ENCODE measurements at places on chromosomes 3 and 15. TPM values are rescaled to one million over a fixed set of nuclear protein-coding genes. Genes with fewer than 3 reads are reported as not detected.

The VGLL3 gene
- 11.7 TPM for total RNA-seq

The TNFAIP8L3 gene
- total RNA-seq = 4.8 TPM

The SLC6A11 gene
- 0.95 TPM for total RNA-seq

The KCNAB1 gene
- total RNA-seq = not detected

The TERB2 gene
- not detected for total RNA-seq

The FAM43A gene
- 40.0 TPM for total RNA-seq

DNA sequence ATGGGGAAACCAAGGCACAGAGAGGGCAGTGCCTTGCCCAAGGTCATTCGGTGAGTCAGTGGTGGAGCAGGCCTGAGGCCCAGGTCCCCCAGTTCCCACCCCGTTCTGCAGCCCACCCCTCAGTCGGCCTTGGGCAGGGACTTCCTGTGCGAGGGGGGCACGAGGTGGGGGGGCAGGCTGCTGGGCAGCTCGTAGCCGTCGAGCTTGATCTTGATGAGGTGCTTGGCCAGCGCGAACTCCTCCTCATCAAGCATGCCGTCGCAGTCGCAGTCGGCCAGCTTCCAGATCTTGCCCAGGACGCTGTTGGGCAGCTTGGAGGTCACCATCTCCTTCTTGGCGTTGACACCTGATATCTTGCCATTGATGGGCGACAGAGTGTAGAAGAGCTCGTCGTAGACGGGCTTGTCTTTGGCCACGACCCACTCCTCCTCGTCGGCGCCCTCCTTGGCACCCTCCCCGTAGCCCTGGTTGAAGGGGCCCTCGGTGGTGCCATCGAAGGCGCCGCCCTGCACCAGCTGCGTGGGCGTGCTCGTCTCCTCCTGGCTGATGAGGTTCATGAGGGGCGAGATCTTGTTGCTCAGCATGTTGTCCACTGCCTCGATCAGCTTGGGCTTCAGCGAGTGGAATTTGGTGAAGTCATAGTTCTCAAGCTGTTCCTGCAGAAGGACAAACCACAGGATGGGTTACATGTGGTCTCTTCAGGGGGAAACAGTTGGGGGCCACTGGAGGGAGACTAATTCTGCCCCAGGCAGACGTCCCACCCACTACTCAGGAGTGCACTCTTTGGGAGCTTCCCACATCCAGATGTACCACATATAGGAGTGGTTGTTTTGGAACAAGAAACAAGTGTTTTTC, 6.9 kb upstream of the SPTBN5 start:
- no peak for DNase-seq

GRCh38 chr3:49519296-49519695, 35.0 kb upstream of the BSN start:
- no peak for DNase-seq

DNA sequence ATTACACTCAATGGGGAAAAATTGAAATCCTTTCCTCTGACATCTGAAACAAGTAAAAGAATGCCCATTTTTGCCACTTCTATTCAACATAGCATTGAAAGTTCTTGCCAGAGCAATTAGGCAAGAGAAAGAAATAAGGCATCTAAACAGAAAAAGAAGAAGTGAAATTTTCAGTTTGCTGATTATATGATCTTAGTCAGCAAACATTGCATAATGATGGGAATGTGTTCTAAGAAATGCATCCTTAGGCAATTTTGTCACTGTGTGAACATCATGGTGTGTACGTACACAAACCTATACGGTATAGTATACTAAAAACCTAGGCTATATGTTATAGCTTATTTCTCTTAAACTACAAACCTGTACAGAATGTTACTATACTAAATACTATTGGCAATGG, 278.0 kb downstream of the CGGBP1 start:
- DNase-seq = no peak

GRCh38 chr3:101817992-101818391, 31.3 kb upstream of the NFKBIZ start:
- DNase-seq = no peak

DNA sequence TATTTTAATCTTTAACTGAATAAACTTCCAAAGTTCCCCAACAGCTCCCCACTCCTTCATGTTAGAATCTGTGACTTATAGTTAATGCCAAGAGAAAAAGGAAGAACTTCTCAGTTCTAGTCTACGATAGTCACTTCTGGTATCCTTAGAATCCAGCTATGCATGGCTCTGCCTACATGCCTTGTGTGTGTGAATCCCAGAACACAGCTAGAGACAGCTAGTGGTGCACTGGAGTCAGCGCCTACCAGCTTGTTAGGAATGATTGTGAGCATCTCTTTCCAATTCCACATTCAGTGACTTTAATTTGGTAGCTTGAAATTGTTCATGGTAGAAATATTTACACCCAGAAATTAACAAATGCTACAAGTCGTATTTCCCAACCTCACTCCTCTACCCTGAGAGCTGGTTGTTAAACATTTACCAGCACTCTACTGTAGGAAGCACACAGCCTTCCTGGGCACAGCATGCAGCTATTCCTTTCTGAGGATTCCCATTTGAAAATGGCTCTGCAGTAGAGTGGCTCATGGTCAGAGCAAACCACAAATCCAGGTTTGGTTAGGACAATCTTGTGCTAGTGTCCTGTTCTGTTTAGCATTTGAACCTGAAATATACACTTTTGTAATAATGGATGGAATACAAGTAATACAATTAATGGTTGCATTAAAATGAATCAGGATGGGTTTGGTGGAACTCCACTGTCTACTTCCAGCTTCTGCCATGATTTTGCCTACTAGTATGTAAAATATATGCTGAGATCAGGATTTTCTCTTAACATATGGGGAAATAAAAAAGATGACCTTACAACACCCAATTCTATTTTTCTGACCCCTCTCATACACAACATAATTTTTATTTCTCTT, 371.0 kb upstream of the GBE1 start:
- DNase-seq = no peak

DNA sequence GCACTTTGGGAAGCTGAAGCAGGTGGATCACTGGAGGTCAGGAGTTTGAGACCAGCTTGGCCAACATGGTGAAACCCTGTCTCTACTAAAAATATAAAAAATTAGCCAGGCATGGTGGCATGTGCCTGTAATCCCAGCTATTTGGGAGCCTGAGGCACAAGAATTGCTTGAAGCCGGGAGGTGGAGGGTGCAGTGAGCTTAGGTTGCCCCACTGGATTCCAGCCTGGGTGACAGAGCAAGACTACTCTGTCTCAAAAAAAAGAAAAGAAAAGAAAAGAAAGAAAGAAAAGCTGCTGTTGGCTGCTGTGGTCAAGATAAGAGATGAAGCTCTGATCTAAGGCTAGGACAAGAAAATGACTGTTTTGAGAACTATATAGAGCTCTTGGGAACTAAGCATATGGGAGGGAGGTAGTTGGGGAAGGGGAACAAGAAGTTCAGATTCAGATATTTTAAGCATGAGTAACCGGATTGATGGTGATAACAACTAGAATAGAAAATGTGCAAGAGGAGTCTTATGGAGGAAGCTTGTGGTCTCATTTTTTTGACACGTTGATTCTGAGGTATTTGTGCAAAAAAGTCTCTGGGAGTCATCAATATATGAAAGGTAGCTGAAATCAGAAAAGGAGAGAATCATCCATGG, 25.7 kb downstream of the DNAH12 start:
- no peak for DNase-seq

Data from MG63 (cell line).